ENCODE measurements at places on chromosomes 6 and 20. TPM values are rescaled to one million over a fixed set of nuclear protein-coding genes. Genes with fewer than 3 reads are reported as not detected.

The BMP7 gene
- total RNA-seq = not detected

The RFX6 gene
- total RNA-seq = not detected

The TTK gene
- total RNA-seq = 6.2 TPM

The SLC13A3 gene
- 0.38 TPM for total RNA-seq

The MEP1A gene
- not detected for total RNA-seq

The SIRPD gene
- not detected for total RNA-seq

The STX11 gene
- total RNA-seq = 3.1 TPM

The SLC22A16 gene
- total RNA-seq = under 0.01 TPM

The LHFPL5 gene
- not detected for total RNA-seq

The C6orf163 gene
- 0.77 TPM for total RNA-seq

The APCDD1L gene
- total RNA-seq = 7.3 TPM

The RAB44 gene
- total RNA-seq = under 0.01 TPM

The TSBP1 gene
- total RNA-seq = not detected

The EPHA7 gene
- total RNA-seq = 1.3 TPM

The HLA-DRA gene
- total RNA-seq = 0.38 TPM

The MUCL3 gene
- not detected for total RNA-seq

The ABCF1 gene
- total RNA-seq = 89.9 TPM

The DCDC2 gene
- total RNA-seq = 1.7 TPM

The FAM209B gene
- not detected for total RNA-seq

The CPXM1 gene
- total RNA-seq = 0.28 TPM

The MYL9 gene
- 19.7 TPM for total RNA-seq

The CCDC28A gene
- 12.4 TPM for total RNA-seq

The UST gene
- total RNA-seq = 26.8 TPM

The BEND3 gene
- 2.5 TPM for total RNA-seq

The PRSS35 gene
- 1.7 TPM for total RNA-seq

The SYNGAP1 gene
- 2.8 TPM for total RNA-seq

The SCAND1 gene
- total RNA-seq = 64.8 TPM

The TMEM244 gene
- total RNA-seq = not detected

The SNAI1 gene
- total RNA-seq = 0.56 TPM

The SCRT2 gene
- total RNA-seq = not detected

The AVP gene
- not detected for total RNA-seq

The PNPLA1 gene
- total RNA-seq = not detected

The TPD52L1 gene
- total RNA-seq = 7.5 TPM

The C6orf58 gene
- total RNA-seq = 0.19 TPM

The BPIFB2 gene
- total RNA-seq = not detected

The SLC22A3 gene
- 2.3 TPM for total RNA-seq

The WFDC12 gene
- 0.28 TPM for total RNA-seq

The PTCRA gene
- total RNA-seq = not detected

The CST5 gene
- total RNA-seq = not detected

The CRISP3 gene
- total RNA-seq = not detected

The RIPOR3 gene
- total RNA-seq = 13.2 TPM

The RARS2 gene
- total RNA-seq = 53.8 TPM

The AARS2 gene
- 19.7 TPM for total RNA-seq

The SLC17A1 gene
- total RNA-seq = not detected

The NKX2-4 gene
- not detected for total RNA-seq

The MYB gene
- 0.28 TPM for total RNA-seq

The BTN1A1 gene
- total RNA-seq = under 0.01 TPM

The MYLK2 gene
- under 0.01 TPM for total RNA-seq

The VPS16 gene
- 52.9 TPM for total RNA-seq

All from regular cardiac myocyte (primary cell).